Right hindlimb (tissue), 1 donor: ENCODE measurements at places on chromosomes 2 and 18.

DNA sequence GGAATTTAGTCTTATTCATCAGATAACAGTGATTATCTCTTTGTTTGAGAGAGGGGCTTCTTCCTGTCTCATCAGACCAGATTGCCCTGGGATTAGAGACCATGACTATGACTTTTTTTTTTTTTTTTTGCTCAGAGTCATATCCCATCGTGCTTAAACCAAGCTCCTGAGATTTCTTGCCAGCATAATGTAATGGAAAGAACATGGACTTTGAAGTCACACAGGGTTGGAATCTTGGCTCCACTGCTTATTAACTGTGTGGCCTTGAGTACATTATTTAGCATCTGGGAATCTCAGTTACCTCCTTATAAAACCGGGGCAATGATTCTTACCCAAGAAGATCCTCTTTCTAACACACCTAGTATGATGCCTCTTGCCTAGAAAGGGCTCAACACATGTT lies 268.3 kb downstream of the DYSF start:
- DNase-seq, result no peak

DNA sequence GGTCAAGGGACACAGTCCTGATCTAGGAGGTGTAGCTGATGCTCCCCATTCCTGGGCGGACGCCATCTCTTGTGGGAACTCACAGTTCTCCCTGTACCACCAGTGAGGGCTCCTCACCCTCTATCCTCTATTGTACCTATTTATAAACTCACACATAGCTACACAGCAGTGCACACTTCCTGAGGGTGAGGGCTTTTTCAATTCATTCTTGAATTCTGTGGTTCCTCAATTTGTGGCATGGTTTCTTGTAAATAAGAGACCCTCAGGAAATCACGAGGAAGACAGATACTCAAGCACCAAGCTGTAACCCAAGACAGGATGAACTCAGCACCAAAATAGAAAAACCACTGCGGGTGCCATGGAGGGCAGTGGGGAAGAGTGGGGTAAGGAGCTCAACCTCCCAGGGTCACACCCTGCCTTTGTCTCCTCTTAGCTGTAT lies 245.9 kb upstream of the PXDN start:
- DNase-seq, result no peak

DNA sequence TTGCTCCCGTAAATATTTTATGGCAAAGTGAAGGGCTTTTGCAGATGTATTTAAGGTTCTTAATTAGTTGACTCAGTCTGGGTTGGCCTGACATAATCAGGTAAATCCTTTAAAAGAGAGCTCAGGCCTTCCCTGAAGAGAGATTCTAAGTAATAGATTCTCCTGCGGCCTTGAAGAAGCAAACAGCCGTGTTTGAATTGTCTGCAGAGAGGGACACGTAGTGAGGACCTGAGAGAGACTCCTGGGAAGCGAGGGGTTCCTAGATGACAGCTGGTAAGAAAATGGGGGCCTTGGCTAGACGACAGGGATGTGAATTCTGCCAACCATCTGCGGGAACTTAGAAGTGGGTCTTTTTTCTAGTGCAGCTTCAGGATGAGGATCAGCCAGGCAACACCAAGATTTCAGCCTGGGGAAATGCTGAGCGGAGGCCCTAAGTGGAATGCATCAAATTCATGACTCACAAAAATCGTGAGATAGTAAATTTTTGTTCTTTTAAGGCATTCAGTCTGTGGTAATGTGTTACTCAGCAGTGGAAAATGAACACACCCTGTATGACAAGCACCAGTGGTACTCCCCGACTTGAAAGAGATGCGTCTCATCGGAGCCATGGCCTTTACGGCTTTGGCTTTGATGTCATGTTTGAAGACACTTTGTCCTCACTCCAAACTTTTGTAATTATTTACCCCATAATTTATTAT lies 62.1 kb upstream of the SMIM21 start:
- DNase-seq, result no peak

DNA sequence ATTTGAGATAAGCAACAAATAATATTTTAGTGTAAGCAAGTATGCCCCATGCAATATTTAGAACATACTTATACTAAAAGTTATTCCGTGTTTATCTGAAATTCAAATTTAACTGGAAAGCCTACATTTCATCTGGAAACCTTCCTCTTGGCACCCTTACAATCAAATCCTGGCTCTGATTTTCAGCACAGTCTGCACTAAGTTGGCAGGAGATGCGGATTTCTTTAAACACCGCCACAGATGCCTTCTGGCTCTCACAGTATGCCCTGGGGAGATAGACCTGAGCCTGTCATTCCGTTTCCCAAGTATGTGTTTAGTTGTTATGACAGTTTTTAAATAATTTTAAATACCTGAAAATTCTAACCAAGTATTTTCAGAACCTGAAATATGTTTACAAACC lies 7.3 kb upstream of the MLPH start:
- DNase-seq, result no peak

GRCh38 chr2:235769046-235769445 lies 275.2 kb downstream of the AGAP1 start:
- DNase-seq, result no peak
